Adrenal gland (tissue), 19 donors: ENCODE measurements at places on chromosomes 5 and 9. TPM values are rescaled to one million over a fixed set of nuclear protein-coding genes. Genes with fewer than 3 reads are reported as not detected.

GRCh38 chr9:105154723-105155191 lies 89.7 kb upstream of the SLC44A1 start:
- no peaks in the 10 kb centered on the region for H3K36me3 ChIP-seq
- peak; percentile 20 for DNase-seq
- H3K4me1 ChIP-seq, result no peaks in the 10 kb centered on the region
- peak overlapping the region; percentile 7 for H3K27ac ChIP-seq

GRCh38 chr9:92749071-92749933 lies 15.3 kb downstream of the BICD2 start:
- peaks cover 43% of the 10 kb centered on the region for H3K4me1 ChIP-seq
- no peaks in the 10 kb centered on the region for H3K36me3 ChIP-seq
- no peak overlapping the region for H3K27ac ChIP-seq
- DNase-seq, result no peak
- no peaks in the 10 kb centered on the region for H3K27me3 ChIP-seq

LRRC26 gene
- not detected for total RNA-seq

PCDHGA9 gene
- 4.9 TPM for total RNA-seq

- H3K36me3 ChIP-seq, result peaks cover 23% of the 10 kb centered on the region
- no peaks in the 10 kb centered on the region for H3K27me3 ChIP-seq
- H3K4me3 ChIP-seq, result no peak overlapping the region
- no peak for DNase-seq
- no peak overlapping the region for H3K27ac ChIP-seq
- H3K4me1 ChIP-seq, result peaks cover 13% of the 10 kb centered on the region
Observed at GRCh38 chr9:112404508-112404932, 24.6 kb downstream of the HSDL2 start.

DNA sequence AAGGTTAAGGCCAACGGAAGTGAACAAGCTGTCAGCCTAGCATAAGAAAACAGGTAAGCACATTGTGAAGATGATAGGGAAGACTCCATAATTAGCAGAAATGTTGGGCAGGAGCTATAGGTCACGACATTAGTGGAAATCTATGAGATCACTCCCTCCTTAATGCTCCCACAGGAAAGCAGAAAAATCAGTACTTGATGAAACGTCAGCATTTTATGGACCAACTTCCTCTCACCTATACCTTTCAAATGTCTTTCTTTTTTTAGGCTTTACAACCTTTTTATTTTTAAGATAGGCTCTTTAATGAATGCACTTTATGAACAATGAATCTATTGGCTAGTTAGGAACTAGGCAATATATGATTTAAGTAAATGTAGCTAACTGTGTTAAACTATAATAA lies 29.4 kb upstream of the HCN1 start:
- H3K27ac ChIP-seq, result no peak overlapping the region
- no peak for DNase-seq
- H3K27me3 ChIP-seq, result no peaks in the 10 kb centered on the region
- no peaks in the 10 kb centered on the region for H3K36me3 ChIP-seq

DNA sequence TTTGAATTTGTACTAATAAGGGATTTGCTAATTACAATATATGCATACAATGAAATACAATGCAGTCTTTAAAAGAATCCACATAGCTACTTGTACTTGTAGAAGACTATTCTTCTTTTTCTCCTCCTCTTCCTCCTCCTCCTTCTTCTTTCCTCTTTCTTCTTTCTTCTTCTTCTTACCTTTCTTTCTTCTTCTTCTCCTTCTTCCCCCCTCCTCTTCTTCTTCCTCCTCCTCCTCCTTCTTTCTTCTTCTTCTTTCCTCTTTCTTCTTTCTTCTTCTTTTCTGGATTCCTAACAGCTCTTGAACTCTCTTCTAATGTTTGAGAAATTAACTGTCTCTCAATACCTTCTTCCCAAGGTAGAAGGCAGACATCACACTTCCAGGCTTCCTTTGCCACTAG lies 29.3 kb upstream of the FSTL4 start:
- H3K27ac ChIP-seq, result no peak overlapping the region
- no peak overlapping the region for H3K4me3 ChIP-seq
- DNase-seq, result no peak
- H3K27me3 ChIP-seq, result no peaks in the 10 kb centered on the region
- H3K36me3 ChIP-seq, result no peaks in the 10 kb centered on the region

GRCh38 chr9:124361128-124361527 lies 54.1 kb downstream of the PSMB7 start:
- H3K36me3 ChIP-seq, result no peaks in the 10 kb centered on the region
- peaks cover 8% of the 10 kb centered on the region for H3K4me1 ChIP-seq
- no peak overlapping the region for H3K27ac ChIP-seq
- no peak overlapping the region for H3K4me3 ChIP-seq
- no peaks in the 10 kb centered on the region for H3K27me3 ChIP-seq

DNA sequence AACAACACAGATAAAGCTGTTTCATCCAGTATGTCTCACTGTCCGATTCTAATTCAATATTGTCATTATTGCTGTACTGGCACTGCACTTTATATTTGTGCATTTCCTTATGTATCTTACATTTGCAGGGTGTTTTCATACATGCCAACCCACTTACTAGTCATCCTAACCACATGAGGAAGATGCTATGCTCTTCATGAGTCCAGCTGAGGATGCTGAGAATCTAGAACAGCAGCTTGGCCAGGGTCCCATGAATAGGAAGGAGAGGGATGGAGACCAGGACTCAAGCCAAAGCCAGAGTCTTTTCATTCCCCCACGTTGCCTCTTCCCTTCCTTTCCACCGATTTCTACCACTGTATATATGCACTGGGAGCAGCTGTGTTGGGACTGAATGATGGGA lies 292.8 kb upstream of the KLF4 start:
- no peak overlapping the region for H3K4me3 ChIP-seq
- H3K27me3 ChIP-seq, result no peaks in the 10 kb centered on the region
- H3K36me3 ChIP-seq, result no peaks in the 10 kb centered on the region
- H3K27ac ChIP-seq, result no peak overlapping the region

DNA sequence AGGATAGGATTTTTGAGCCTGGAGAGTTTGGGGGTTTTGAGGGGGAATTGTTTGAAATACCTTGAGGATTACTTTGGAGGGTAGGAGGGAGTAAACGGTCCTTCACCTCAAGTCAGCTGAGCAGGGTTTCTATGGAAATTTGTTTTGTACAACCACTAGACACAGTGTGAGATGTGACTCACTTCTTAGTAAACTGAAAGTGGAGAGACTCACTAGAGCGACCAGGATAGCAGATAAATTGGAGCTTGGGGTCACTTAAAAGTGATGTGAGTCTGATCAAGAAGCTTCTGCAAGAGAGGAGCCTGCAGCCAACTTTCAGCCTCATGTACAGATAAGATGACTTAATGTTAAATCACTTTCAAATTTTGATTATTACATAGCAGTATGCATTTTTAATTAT lies 1945.9 kb upstream of the NUDT12 start:
- no peaks in the 10 kb centered on the region for H3K36me3 ChIP-seq
- no peaks in the 10 kb centered on the region for H3K27me3 ChIP-seq
- no peak overlapping the region for H3K27ac ChIP-seq
- DNase-seq, result no peak

DNA sequence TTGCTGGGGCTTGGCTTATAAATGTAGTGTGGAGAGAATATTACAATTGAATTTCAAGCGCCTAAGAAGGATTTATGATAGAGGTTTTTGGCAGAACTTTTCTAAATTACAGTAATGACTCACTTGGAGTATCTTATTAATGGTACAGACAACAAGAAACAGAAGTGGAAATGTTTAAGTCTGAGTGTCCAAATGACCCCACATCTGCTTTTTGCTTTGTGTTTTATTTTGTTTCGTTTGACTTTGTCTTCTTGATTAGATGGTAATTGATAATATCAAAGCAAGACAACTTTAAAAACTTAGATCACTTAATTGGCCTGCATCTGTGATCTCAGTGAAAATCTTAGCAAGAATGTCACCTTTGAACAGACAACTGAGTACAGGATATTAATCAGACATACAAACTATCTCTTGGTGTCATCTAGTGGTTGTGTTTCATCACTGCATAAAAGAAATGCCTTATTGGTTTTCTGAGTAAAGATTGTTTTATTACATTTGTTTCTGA lies 577.4 kb downstream of the ISL1 start:
- H3K36me3 ChIP-seq, result no peaks in the 10 kb centered on the region
- no peaks in the 10 kb centered on the region for H3K27me3 ChIP-seq
- no peak overlapping the region for H3K4me3 ChIP-seq
- no peaks in the 10 kb centered on the region for H3K4me1 ChIP-seq
- no peak overlapping the region for H3K27ac ChIP-seq
- DNase-seq, result no peak

DNA sequence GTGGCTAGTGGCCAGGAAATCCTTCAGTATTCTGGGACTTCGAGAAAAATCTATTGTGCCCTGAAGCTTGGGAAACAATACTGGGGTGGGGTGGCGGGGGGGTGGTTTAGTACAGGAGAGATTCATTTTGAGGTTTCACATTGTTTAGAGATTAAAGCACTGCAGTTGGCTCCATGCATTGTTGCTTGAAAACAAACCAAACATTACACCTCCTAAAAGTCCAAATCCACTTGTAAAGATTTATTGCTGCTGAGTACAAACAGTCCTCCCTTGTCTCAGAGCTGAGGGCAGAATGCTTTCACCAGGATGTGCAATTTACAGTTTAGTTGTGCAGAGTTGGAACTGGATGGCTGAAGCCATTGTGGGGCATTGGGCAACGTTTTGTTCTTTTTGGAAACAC lies 49.4 kb downstream of the GGTA1 start:
- no peak for DNase-seq
- no peaks in the 10 kb centered on the region for H3K4me1 ChIP-seq
- no peak overlapping the region for H3K4me3 ChIP-seq
- H3K27me3 ChIP-seq, result no peaks in the 10 kb centered on the region

- DNase-seq, result no peak
- H3K36me3 ChIP-seq, result no peaks in the 10 kb centered on the region
- H3K27ac ChIP-seq, result no peak overlapping the region
- H3K27me3 ChIP-seq, result peaks cover 8% of the 10 kb centered on the region
Observed at GRCh38 chr9:8860086-8860485, 1060.5 kb upstream of the DMAC1 start.

DNA sequence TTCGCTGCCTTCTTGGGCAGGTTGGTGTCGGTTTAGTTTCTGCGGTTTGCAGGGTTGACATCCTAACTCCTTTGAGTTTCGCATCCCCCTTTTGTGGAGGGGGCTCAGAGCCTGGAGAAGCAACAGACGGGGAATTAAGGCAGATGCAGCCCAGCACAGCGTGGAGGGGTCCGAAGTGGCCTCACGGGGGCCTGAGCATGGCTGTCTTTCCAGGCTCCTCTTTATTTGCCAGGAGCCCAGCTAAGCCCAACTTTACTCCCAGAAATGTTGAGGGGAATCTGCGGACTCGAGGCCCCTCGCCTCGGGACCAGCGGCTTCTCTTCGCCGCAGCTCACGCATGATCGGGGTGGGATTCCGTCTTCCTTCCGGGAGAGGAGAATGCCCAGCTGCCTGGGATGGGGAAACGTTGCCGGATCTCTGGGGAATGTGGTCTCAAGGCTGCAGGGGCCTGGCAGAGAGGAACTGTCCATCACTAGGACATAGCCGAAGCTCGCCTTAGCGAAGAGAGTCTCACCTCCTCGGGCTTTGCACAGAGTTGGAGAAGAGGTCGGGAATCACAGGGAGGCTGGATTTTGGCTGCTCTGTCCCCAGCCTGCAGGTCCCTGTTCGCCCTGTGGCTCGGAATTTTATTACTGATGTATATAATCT lies 1.3 kb downstream of the RAI14 start:
- peak; percentile 23 for DNase-seq
- H3K27ac ChIP-seq, result peak overlapping the region; percentile 95
- H3K4me1 ChIP-seq, result no peaks in the 10 kb centered on the region
- H3K4me3 ChIP-seq, result no peak overlapping the region
- no peaks in the 10 kb centered on the region for H3K36me3 ChIP-seq
- no peaks in the 10 kb centered on the region for H3K27me3 ChIP-seq

GRCh38 chr5:151708126-151708525 lies 21.4 kb upstream of the SPARC start:
- H3K4me1 ChIP-seq, result peaks cover 12% of the 10 kb centered on the region
- DNase-seq, result no peak
- no peaks in the 10 kb centered on the region for H3K36me3 ChIP-seq
- no peak overlapping the region for H3K4me3 ChIP-seq
- peak overlapping the region; percentile 51 for H3K27ac ChIP-seq

GRCh38 chr9:97761056-97761598 lies 64.0 kb upstream of the XPA start:
- H3K36me3 ChIP-seq, result no peaks in the 10 kb centered on the region
- peak; percentile 14 for DNase-seq
- H3K27ac ChIP-seq, result no peak overlapping the region
- H3K4me1 ChIP-seq, result no peaks in the 10 kb centered on the region
- H3K4me3 ChIP-seq, result no peak overlapping the region
- H3K27me3 ChIP-seq, result peaks cover 23% of the 10 kb centered on the region

GRCh38 chr5:35303152-35303551 lies 72.9 kb upstream of the PRLR start:
- DNase-seq, result no peak
- H3K27me3 ChIP-seq, result no peaks in the 10 kb centered on the region
- H3K27ac ChIP-seq, result no peak overlapping the region
